ENCODE measurements at places on chromosomes 3 and 15.

GRCh38 chr3:170421111-170421641 lies 2.5 kb downstream of the CLDN11 start:
- DNase-seq, result no peak

DNA sequence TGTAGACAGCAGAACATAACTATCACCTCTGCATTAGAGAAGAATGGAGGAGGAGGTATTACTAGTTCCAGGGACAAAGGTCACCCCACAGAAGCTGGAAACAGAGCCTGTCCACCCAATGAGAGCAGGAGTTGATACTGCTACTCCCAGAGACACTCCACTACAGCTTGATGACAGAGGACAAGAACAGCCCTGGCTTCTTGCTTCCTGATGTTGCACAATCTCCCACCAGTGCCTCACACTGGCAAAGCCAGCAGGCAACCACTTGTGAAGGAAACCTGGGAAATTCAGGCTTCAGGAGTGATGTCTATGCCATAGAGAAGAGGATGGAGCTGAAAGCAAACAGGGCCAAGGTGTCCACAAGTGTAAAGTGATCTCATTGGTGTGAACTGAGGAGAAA lies 78.0 kb upstream of the POU1F1 start:
- DNase-seq, result no peak

DNA sequence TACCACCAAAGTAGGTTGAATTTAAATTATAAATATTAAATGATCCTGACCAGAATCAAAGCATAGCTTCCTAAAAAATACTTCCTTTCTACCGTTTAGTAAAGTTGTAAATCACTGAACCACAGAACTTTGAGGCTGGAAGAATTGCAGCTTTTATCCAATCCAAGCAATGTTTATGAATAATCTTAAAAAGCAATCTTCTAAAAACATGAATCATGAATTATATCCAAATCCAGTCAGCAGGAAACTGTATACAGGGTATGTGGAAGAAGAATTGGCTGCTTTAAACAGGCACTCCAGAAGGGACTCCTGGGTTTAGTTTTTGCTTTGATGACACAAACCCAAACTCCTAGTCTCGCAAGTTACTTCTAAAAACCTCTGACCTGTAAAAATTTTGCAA lies 30.2 kb downstream of the HEG1 start:
- no peak for DNase-seq

- no peak for DNase-seq
Observed at GRCh38 chr3:155946178-155946577, 75.7 kb downstream of the GMPS start.

GRCh38 chr3:30598668-30599545 lies 7.5 kb upstream of the TGFBR2 start:
- no peak for DNase-seq

DNA sequence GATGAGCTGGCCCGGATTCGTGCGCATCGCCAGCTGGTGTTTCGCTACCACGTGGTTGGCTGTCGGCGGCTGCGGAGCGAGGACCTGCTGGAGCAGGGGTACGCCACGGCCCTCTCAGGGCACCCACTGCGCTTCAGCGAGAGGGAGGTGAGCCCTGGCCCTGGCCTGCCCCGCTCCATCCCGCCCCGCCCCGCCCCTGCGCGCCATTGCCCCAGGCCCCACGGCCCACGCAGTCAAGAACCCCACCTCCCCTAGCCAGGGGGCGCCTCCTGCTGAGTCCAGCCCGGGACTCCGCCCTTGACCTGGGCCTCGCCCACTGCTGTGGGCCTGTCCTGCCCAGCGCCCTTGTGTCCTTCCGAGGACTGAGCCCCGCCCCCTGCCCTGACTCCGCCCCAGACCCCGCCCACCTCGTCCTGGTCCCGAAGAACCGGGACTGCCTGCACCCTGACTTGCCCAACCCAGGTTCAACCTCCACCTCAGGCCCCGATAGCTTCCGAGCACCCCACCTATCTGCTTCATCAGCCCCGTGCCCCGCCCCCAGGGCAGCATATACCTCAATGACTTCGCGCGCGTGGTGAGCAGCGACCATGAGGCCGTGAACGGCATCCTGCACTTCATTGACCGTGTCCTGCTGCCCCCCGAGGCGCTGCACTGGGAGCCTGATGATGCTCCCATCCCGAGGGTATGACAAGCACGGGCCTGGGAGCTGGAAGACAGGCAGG lies 14.8 kb downstream of the NT5DC2 start:
- no peak for DNase-seq

DNA sequence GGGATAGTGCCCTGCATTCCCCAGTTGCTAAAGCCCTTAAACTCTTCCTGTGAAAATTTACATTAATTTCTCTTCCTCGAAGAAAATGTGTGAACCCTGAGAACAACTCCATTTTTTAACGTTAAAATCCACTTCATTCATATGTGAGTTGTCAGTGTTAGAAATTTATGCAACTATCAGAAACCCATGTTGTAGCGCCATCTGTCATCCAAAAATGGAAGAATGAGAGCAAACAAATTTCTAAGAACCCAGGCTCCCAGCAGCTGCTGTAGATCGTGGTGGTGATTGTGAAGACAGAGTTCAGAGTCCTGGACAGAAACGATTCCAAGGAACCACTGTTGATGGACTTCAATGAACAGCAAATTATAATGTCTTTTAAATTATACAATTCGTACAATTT lies 179.7 kb upstream of the NDN start:
- no peak for DNase-seq

DNA sequence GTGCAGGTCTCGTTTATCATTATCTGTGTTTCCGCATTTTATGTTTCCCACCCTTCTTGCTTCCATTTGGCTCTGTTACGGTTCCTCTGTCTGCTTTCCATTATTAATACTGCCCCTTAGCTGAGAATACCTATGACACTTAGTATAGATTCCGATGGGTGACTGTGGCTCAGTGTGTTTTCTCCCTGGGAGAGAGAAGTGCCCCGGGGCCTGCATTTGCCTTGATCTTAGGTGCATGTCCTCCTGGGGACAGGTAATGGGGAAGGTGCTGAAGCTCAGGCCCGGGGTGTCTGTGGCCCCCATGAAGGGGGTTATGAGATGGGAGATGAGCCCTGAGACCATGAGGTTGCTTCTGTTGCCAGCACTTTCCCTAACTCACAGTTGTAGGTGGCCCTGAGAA lies 43.4 kb upstream of the PCSK6 start:
- DNase-seq, result no peak

DNA sequence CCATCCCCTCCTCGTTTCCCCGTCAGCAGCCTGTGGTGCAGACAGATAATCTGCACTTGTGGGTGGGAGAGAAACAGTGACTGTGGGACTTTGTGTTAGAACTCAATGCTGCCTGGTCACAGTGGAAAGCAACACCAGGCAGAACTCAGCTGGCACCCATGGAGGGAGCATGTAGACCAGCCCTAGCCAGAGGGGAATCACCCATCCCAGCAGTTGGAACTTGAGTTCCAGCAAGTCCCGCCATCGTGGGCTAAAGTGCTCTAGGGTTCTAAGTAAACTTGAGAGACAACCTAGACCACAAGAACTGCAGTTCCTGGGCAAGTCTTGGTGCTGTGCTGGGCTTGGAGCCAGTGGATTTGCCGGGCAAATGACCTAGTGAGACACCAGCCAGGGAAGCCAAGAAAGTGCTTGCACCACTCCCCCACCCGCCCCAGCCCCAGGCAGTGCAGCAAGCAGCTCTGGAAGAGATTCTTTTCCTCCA lies 24.4 kb downstream of the ISG20 start:
- DNase-seq, result no peak

DNA sequence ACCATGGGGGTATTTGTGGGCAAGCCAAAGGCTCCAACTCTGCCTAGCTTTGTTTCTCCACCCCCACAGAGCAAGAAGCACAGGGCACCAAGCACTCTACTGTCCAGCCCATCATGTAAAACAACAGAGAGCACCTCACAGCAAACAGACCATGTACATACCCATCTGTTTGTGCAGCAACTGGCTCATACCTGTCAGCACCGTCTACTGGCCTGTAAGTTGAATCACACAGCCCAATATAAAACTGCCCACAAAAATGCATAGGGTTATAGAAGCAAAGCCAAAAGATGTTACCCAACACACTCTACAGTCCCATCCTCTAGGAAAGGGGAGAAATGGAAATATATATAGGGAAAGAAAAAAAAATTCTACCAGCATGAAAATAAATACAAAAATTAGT lies 139.7 kb upstream of the CPNE4 start:
- no peak for DNase-seq

GRCh38 chr15:29334544-29334943 lies 64.9 kb upstream of the NSMCE3 start:
- DNase-seq, result no peak

GRCh38 chr3:178520451-178520850 lies 15.8 kb upstream of the KCNMB2 start:
- DNase-seq, result no peak

- DNase-seq, result no peak
Observed at GRCh38 chr3:66702126-66702525, 201.3 kb upstream of the LRIG1 start.

GRCh38 chr15:22903961-22904534 lies 65.6 kb downstream of the NIPA2 start:
- DNase-seq, result no peak

DNA sequence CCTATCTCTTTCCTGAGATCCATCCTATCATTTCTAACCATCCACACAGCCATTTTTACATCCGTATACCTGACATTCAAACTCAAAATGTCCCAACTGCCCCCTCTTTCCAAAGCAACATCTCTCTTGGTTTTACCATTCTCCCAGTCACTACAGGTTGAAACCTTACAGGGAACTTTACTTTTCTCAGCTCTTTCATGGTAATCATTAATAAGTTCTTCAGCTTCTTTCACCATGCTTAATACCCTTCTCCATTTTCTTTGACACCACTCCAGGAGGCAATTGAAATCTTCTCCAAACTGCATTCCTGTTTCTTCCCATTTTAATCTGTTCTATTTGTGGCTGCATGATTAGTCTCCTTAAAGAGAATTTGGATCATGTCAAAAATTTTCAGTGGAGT lies 352.5 kb downstream of the GAP43 start:
- no peak for DNase-seq

- DNase-seq, result no peak
Observed at GRCh38 chr3:114816052-114816451, 331.0 kb downstream of the ZBTB20 start.

GRCh38 chr3:84946240-84946639 lies 12.5 kb upstream of the CADM2 start:
- no peak for DNase-seq

DNA sequence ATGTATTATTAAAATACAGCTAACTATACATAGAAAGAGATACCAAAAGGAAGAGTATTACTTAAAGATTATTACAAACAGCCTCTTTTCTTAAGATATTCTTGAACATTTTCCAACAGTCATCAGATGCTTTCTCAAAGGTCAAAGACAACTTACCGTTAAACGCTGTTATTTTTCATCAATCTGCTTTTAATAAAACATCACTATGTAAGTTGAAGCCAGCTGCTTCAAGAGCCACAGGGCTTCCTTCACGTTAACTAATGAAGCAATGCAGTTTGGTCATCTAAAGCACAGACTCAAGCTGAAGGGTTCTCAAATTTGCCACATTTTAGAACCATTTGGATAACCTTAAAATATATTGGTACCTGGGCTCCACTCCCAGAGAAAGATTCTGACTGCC lies 578.8 kb downstream of the ROBO2 start:
- no peak for DNase-seq

GRCh38 chr3:133750259-133750656 lies 4.1 kb downstream of the TF start:
- DNase-seq, result no peak

Measured in activated CD4-positive, alpha-beta T cell treated with anti-CD3 and anti-CD28 coated beads for 24 hours (primary cell).